ENCODE measurements at places on chromosomes 4 and X. TPM values are rescaled to one million over a fixed set of nuclear protein-coding genes. Genes with fewer than 3 reads are reported as not detected.

NUP62CL gene
- polyA plus RNA-seq, result 4.6 TPM

KLHL34 gene
- polyA plus RNA-seq, result 0.49 TPM

COL4A6 gene
- polyA plus RNA-seq, result 4.1 TPM

DNASE1L1 gene
- polyA plus RNA-seq, result 3.3 TPM

CTAG2 gene
- polyA plus RNA-seq, result not detected

ARHGEF6 gene
- 1.4 TPM for polyA plus RNA-seq

CXXC4 gene
- 4.3 TPM for polyA plus RNA-seq

FAM47E gene
- 2.3 TPM for polyA plus RNA-seq

PFKFB1 gene
- not detected for polyA plus RNA-seq

ZNF630 gene
- polyA plus RNA-seq, result 1.2 TPM

LPAR4 gene
- 13.0 TPM for polyA plus RNA-seq

TLL1 gene
- polyA plus RNA-seq, result 0.56 TPM

INTS12 gene
- polyA plus RNA-seq, result 15.3 TPM

AMOT gene
- polyA plus RNA-seq, result 2.1 TPM

CLCN5 gene
- 3.5 TPM for polyA plus RNA-seq

GSPT2 gene
- polyA plus RNA-seq, result 26.2 TPM

MAGEA6 gene
- polyA plus RNA-seq, result 0.30 TPM

ANK2 gene
- polyA plus RNA-seq, result 7.7 TPM

PNCK gene
- 3.0 TPM for polyA plus RNA-seq

MAOB gene
- 1.1 TPM for polyA plus RNA-seq

FRMD7 gene
- polyA plus RNA-seq, result not detected

SSX4B gene
- 0.48 TPM for polyA plus RNA-seq

NSG1 gene
- polyA plus RNA-seq, result 16.5 TPM

ZDHHC15 gene
- polyA plus RNA-seq, result 3.4 TPM

TEC gene
- 1.9 TPM for polyA plus RNA-seq

CASP3 gene
- polyA plus RNA-seq, result 47.3 TPM

TECRL gene
- not detected for polyA plus RNA-seq

SCRG1 gene
- 0.45 TPM for polyA plus RNA-seq

SPACA5 gene
- not detected for polyA plus RNA-seq

CCDC120 gene
- 3.6 TPM for polyA plus RNA-seq

CC2D2A gene
- 11.1 TPM for polyA plus RNA-seq

GPM6B gene
- polyA plus RNA-seq, result 82.6 TPM

SHOX gene
- polyA plus RNA-seq, result not detected
